Muscle of leg (tissue), 16 donors: ENCODE measurements at places on chromosomes 5 and 9. TPM values are rescaled to one million over a fixed set of nuclear protein-coding genes. Genes with fewer than 3 reads are reported as not detected.

GRCh38 chr9:113556877-113557593 lies 93.5 kb downstream of the RGS3 start:
- H3K4me3 ChIP-seq, result no peak overlapping the region
- DNase-seq, result no peak
- H3K4me1 ChIP-seq, result peaks cover 10% of the 10 kb centered on the region
- H3K27me3 ChIP-seq, result no peaks in the 10 kb centered on the region
- no peaks in the 10 kb centered on the region for H3K36me3 ChIP-seq

GRCh38 chr5:164253764-164254163 lies 748.3 kb downstream of the MAT2B start:
- H3K27ac ChIP-seq, result no peak overlapping the region
- no peak overlapping the region for H3K4me3 ChIP-seq
- DNase-seq, result no peak
- no peaks in the 10 kb centered on the region for H3K4me1 ChIP-seq

DNA sequence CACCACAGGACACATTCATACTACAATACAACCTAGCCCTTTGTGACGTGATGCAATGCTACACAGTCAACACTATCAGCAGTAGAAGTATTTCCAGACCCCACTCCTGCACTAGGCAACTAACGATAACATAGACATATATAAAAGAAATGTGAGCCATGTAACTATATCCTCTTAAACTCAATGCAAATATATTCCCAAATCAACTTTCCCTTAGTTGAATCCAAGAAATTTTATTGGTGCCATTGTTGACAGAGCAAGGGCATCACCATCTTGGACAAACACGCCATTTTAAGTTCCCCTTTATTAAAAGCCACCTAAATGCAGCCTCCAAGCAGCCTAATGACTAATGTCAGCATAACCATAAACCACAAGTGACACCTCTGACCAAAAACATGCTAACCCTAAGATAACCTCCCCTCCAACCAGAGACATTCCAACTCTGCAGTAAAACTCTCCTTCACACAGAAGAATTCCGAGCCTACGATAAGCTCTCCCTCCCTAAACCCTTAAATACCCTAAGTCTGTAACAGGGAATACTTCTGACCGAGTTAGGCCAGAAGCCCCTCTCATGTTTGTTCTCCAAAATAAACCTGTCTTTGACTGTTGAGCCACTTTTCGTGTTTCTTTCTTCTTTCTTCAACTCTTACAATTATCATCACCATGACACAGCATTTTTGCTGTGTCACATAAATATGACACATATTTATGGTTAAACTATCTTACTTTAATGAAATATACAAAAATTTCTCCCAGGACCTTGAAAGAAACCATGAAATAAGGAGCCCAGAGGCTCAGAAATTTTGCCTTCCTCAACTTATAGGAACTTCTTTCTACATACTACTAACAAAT lies 1497.8 kb downstream of the EFNA5 start:
- no peak overlapping the region for H3K27ac ChIP-seq
- no peak overlapping the region for H3K4me3 ChIP-seq
- no peaks in the 10 kb centered on the region for H3K36me3 ChIP-seq
- no peak for DNase-seq
- H3K4me1 ChIP-seq, result no peaks in the 10 kb centered on the region

GRCh38 chr9:91195372-91196012 lies 166.2 kb downstream of the AUH start:
- peaks cover 59% of the 10 kb centered on the region for H3K4me1 ChIP-seq
- H3K4me3 ChIP-seq, result no peak overlapping the region
- DNase-seq, result no peak
- H3K36me3 ChIP-seq, result no peaks in the 10 kb centered on the region
- no peaks in the 10 kb centered on the region for H3K27me3 ChIP-seq

DNA sequence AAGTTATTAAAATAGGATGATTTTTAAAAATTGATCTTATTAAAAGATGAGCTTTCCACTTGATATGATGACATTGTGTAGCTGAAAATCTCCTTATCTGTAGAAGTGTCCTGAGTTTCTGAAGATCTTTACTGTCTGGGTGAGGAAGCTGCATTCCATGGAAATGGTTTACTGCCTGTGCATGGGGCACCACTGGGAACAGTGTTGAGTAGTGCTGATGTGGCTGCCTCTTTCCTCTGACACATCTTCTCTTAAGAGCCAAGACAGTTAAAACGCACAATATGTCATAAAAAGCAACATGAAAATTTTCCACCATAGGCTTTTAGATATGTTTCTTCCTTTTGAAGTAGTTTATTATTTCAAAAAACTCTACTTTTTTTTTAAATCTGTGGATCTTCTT lies 24.6 kb downstream of the SECISBP2 start:
- H3K36me3 ChIP-seq, result peaks cover 62% of the 10 kb centered on the region
- no peaks in the 10 kb centered on the region for H3K27me3 ChIP-seq
- no peak overlapping the region for H3K4me3 ChIP-seq
- H3K27ac ChIP-seq, result no peak overlapping the region
- H3K4me1 ChIP-seq, result no peaks in the 10 kb centered on the region

DNA sequence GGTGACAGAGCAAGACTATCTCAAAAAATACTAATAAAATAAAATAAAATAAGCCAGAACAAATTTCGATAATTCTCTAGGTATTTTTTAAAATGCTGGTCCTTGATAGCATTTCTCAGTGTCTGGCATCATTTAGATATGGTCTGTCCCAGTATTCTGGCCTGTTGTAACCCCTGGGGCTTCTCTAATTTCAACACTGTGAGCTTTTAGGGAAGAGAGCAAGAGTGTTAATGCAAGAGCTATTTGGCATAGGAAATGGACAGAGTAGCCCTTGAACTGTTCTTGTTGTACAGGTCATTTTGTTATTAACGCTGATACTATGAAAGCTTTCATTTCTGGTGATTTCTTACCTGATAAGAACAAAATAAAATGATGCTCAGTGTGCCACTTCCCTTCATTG lies 112.2 kb upstream of the ZNF608 start:
- H3K4me1 ChIP-seq, result peaks cover 2% of the 10 kb centered on the region
- DNase-seq, result peak; percentile 51
- H3K4me3 ChIP-seq, result no peak overlapping the region
- H3K27me3 ChIP-seq, result no peaks in the 10 kb centered on the region
- no peaks in the 10 kb centered on the region for H3K36me3 ChIP-seq

DNA sequence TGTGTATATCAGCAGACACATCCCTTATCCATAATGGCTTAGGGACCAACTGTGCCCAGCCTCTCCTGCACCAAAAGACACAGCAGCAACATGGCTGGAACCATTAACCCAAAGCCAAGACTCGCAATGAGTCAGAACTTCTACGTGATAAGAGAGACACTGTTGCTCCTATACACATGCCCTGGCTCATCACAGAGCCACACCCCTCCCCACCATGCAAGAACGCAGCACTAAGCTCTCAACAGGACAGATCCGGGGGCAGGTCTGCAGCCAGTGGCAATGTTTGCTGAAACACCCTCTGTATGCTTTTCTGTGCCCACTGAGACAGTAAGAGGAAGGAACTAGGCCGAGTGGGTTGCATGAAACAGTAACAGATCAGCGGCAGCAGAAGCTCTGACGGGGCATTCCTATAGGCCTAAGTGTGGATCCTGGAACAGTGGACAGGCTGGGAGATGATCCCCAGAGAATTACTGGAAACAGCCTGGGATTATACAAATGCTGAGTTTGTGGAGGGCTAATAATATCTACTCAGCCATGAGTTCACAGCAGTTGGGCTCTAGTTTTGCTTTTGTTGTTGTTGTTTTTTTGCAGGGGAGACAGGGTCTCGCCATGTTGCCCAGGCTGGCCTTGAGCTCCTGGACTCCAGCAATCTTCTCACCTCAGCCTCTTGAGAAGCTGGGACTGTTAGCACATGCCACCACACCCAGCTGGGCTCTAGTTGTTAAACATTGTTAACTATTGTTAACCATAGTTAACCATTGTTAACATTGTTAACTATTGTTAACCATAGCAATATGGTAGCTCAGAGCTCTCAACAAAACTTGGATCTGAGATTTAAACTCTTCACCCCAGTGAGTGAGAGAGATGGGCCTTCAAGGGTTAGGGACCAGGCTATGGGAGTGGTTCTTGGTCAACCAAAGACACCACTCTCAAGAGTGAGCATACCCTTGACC lies 41.0 kb downstream of the B4GALT1 start:
- peaks cover 50% of the 10 kb centered on the region for H3K4me1 ChIP-seq
- H3K36me3 ChIP-seq, result peaks cover 46% of the 10 kb centered on the region
- peak overlapping the region; percentile 69 for H3K27ac ChIP-seq

Gene C5orf52
- not detected for total RNA-seq
